ENCODE measurements at places on chromosomes 3 and 15.
A peak's percentile ranks its signal among the peaks of the same experiment; 100 is the strongest.

GRCh38 chr3:194057570-194058188, 78.3 kb upstream of the HES1 start:
- DNase-seq = no peak

- DNase-seq = no peak
These were observed 60.8 kb downstream of the OXNAD1 start for GRCh38 chr3:16325850-16326249.

GRCh38 chr3:46948830-46949671, 27.5 kb downstream of the CCDC12 start:
- no peak for DNase-seq

DNA sequence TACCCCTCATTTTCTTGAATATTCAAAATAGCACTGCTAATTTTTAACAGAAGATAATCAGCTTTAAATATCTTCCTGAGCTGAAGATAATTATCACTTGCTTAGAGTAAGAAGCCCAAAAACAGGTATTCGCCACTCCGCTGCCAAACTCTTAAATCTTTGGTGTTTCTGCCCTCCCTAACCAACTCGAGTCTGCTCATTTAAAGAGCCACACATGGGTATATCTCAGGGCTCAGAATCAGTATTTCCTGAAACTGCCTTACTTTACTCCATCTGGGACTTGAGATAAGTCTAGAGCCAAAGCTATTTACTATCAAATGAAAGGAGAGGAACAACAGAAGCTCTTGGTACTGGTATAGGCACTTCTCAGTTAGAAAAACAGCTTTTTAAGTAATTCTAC, 10.8 kb downstream of the PDCD10 start:
- no peak for DNase-seq

DNA sequence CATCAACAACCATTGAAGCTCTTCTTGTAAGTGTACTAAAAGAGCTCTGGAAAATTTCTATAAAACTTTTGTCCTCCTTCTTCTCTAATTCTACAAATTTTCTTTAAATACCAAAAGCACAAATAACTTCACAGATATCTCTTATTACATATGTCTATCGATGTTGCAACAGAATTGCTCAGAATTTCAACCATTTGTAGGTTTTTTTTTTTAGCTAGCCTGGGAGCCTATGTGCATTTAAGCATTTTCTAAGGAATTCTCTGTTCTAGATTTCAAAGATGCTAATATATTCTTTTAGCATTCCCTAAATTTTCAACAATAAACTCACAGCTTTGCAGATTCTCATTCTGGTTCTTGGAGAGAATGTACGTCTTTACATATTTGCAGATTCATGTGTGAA, 774.3 kb upstream of the NR2F2 start:
- DNase-seq = no peak

DNA sequence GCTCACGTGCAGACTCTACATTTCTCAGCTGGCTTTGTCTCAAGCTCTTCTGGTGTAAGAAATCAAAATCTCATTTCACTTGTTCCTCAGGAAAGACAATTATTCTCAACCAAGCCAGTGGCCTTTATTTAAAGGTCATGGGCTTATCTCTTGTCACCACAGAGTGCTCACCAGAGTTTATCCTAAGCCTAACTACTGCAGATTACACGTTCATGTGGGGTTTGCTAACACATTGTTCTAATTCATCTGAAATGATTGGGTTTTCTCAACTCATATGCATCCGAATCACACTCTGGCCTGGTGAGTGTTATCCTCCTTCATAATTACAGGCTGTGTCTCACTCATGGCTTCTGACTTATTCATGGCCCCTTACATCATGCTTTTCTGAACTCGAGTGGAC, 83.3 kb upstream of the TSC22D2 start:
- DNase-seq = no peak

DNA sequence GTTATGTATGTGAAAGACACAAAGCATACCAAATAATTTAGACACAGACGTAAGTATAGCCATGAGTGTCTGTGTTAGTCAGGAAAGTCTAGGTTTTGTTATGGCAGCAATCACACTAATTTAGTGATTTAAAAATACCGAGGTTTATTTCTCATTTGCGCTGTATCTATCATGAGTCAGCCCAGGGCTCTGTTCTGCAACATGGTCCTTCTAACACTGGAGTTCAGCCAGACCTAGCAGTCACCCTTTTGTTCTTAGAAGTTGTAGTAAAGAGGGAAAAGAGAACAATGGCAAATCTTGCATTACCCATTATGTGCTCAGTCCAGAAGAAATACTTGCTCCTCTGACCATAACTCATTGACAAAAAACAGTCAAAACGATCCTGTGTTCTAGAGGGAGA, 311.5 kb downstream of the NLGN1 start:
- no peak for DNase-seq

DNA sequence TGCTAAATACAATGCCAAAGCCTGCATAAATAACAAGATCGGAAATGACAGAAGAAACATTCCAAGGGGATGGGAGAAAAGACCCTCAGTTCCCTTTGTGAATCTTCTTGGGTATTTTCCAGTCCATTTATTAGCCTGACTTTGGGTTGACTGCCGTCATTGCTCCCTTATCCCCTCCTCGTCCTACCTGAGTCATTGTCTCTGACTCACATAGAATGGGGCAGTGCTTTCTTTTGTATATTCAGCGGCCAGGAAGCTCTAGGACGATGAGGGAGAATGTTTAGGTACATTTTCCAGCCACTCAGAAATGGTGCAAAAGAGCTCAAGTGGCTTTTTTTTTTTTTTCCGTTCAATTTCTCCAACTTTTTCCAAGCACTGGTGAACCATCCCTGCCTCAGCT, 71.6 kb downstream of the KAT2B start:
- DNase-seq = no peak

- DNase-seq = peak; percentile 5
These were observed 56.9 kb downstream of the LRCH3 start for GRCh38 chr3:197847866-197848401.

DNA sequence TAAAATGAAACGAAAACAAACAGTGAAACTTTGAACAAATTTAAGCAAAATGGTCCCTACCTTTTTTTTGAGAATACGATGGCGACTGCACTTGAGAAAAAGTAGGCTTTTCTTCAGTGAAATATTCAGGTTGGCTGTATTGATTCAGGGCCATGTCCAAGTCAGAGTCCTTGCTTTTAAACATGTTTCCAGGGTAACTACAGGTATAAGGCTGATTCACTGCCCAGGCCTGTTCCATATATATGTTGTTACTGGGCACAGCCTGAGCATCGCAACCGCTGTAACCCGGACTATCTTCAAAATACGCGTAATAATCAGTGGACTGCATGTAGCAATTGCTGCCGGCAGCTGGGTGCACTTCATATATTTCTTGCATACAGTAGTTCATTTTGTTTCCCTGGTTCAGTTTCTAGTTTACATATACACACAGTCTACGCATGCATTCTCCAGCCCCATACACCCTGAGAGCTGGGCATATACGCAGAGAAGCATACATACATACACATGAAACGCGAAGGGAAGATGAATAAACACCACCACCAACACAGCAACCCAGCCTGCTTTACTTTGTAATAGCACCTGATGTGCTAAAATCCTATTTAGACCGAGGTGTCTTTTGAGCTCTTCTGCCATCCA, 220.0 kb downstream of the NR1D2 start:
- no peak for DNase-seq

DNA sequence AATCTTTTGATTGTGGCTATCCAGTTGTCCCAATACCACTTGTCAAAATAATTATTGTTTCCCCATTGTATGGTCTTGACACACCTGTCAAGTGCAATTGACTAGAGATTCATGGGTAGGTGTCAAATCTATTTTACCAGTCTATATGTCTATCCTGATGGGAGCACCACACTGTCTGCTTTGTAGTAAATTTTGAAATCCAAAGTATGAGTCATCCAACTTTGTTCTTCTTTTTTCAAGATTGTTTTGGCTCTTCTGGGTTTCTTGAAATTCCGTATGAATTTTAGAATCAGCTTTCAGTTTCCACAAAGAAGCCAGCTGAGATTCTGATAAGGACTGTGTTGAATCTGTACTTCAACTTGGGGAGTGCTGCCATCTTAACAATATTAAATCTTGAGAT, 71.9 kb downstream of the CSNK1G1 start:
- DNase-seq = no peak

DNA sequence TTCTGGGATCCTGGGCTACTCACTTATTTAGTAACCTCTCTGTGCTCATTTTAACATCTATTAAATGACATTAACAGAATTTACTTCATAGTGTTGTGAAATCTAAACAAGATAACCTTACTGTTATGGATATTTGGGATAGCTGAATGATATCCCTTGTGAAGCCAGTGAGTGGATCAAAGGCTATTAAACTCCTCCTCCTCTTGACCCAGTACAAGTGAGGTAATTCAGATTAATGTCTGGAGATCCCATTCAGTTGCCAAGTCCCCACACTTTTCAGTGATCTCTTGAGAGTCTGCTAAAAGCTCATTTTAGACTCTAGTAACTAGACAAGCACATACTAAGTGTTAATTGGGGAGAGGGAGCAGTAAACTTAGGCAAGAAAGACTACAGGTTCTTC, 2.5 kb upstream of the ANKRD28 start:
- no peak for DNase-seq

DNA sequence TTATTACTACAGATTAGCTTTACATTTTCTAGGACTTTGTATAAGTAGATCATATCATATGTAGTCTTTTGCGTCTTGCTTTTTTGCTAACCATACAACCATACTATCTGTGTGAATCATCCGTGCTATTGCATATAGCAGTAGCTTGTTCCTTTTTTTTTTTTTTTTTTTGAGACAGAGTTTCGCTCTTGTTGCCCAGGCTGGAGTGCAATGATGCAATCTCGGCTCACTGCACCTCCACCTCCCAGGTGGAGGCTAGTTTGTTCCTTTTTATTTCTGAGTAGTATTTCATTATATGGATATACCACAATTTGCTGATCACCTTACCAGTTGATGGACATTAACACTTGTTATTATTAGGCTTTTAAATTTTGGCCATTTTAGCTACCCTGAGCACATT, 54.5 kb upstream of the TBL1XR1 start:
- DNase-seq = no peak

DNA sequence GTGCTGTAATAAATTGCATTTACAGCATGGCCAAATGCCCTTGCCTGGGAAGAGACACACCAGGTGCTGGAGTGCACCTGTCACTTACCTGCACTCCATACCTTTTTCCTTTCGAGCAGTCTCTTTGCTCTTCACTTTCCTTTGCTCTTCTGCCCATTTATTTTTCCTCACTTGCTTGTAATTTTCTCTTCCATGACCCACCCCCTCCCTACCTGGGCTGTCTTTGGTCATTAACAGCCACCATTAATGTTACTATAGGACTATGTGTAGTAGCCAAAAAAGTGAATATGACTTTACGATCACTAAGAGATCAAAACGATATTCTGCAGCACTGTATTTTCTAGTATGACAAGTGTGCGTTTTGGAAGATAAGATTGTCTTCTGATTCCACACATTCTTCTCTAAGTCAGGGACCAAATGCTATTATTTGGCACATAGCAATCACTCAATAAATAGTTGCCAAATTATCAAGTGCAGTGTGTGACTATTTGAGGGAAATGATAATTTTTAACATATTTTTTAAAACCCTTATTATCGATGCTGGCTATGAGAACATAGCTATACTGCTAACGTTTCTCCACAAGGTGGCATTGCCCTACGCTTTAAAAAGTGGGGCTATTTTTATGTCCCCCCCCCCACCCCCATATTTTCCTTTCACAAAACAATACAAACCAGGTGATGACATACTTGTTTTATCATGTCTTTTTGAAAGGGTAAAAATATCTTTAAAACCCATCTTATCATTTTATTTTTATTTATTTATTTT, 114.4 kb downstream of the GHSR start:
- no peak for DNase-seq

DNA sequence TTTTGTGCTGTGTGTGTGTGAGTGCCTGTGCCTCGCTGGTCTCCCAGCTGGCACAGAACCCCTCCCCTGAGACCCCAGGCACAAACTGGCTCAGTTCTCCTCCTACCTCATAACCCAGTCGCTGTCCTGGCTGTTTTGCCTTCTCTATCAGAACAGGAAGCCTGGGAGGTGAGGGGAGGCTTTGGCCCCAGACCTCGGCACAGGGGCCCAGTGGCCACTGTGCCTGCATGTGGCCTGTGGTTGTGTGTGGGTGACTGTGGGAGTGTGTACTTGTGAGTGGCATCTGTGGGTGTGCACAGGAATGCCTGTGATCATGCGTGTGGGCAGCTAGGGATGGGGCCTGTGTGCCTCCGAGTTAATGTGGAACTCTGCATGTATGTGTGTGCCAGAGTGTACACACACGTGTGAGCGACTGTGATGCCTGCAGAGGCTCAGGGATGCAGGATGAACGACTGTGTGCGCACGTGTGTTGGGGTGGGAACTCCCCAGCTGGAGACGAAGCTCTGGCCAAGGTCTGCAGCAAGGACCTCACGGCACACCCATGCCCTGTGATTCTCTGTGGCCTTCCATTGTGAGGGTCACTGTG, 32.3 kb downstream of the PSTPIP1 start:
- no peak for DNase-seq

- DNase-seq = no peak
These were observed 1020.2 kb downstream of the AGBL1 start for GRCh38 chr15:87099916-87100315.

DNA sequence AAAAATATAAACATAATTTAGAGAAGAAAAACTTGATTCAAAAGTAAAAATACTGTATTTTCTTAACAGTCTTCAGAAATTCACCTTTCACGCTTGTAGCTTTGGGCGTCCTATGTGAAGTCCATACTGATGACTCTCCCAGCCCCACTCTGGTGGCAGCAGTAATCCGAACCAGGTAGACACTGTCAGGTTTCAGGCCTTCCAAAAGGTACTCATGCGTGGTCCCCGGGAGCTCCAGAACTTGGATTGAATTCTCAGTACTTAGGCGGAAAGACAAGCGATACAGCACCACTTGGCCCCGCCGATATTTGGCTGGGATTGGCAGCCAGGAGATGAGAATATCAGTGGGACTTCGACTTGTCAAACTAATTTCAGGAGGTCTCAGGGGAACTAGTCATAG, 69.7 kb downstream of the PRTG start:
- no peak for DNase-seq

GRCh38 chr15:68445351-68445750, 13.4 kb upstream of the ITGA11 start:
- no peak for DNase-seq

DNA sequence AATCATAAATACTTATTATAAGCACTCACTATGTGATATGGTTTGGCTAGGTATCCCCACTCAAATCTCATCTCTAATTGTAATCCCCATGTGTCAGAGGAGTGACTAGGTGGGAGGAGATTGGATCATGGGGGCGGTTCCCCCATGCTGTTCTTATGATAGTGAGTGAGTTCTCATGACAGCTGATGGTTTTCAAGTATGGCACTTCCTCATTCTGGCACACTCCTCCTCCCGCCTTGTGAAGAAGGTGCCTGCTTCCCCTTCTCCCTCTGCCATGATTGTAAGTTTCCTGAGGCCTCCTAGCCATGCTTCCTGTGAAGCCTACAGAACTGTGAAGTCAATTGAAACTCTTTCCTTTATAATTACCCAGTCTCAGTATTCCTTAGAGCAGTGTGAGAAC, 53.3 kb upstream of the CHMP2B start:
- DNase-seq = no peak

Measured in effector memory CD8-positive, alpha-beta T cell (primary cell).